ENCODE measurements at places on chromosomes 12 and 14. TPM values are rescaled to one million over a fixed set of nuclear protein-coding genes. Genes with fewer than 3 reads are reported as not detected.

The TOMM20L gene
- 0.37 TPM for total RNA-seq

The GPRC5D gene
- not detected for total RNA-seq

The RTL1 gene
- not detected for total RNA-seq

The KRT77 gene
- total RNA-seq = not detected

The RHEBL1 gene
- 10.1 TPM for total RNA-seq

The ZNF385A gene
- total RNA-seq = 0.77 TPM

The CD69 gene
- 67.1 TPM for total RNA-seq

The UNC119B gene
- 30.5 TPM for total RNA-seq

The RPL10L gene
- total RNA-seq = not detected

The ERO1A gene
- 96.6 TPM for total RNA-seq

The MYH6 gene
- total RNA-seq = not detected

The OR6C2 gene
- not detected for total RNA-seq

The NDUFA12 gene
- total RNA-seq = 149 TPM

The NCKAP5L gene
- total RNA-seq = 5.5 TPM

The EML5 gene
- total RNA-seq = 3.2 TPM

- no peak for DNase-seq
Measured at GRCh38 chr14:35004839-35005238, 22.0 kb downstream of the SRP54 start.

GRCh38 chr14:52399921-52400595 lies 85.9 kb downstream of the PTGER2 start:
- DNase-seq = no peak

- no peak for DNase-seq
Measured at GRCh38 chr12:112870267-112870980, 36.3 kb upstream of the OAS1 start.

GRCh38 chr12:109719123-109720022 lies 5.7 kb downstream of the FAM222A start:
- DNase-seq = no peak

DNA sequence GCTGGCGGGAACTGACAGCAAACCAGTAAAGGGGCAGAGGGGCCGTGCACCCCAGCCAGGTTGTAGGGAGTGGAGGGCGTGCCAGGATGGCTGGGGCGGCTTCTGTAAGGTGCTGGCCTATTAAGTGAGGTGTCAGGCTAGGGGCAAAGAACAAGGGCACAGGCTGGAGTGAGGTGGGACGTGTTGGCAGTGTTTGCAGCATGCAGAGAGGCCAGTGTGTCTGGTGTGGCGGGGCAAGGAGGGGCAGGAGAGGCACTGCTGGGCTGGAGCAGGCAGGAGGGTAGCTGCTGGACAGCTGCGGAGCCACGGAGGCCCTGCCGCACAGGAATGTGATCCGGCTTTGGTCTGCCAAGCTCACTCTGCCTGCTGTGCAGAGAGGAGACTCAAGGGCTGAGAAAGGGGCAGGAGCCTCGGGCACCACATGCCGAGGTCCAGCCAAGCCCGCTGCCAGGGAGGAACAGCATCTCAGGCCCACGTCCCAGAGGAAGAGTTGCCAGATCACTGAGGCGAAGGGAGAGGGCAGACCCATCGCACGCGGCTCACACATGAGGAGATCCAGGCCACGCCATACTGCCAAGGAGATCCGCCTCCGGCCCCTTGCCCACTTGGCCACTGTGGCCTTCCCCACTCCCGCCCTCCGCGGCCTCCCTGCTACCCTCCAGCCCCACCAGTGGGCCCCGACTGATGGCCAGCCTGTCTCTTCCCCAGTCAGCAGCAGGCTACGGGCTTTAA lies 46.8 kb downstream of the AMN start:
- no peak for DNase-seq

- DNase-seq = no peak
Measured at GRCh38 chr12:130288691-130289090, 49.0 kb upstream of the PIWIL1 start.

- no peak for DNase-seq
Measured at GRCh38 chr12:46560089-46560488, 187.5 kb upstream of the SLC38A2 start.

- no peak for DNase-seq
Measured at GRCh38 chr12:52293926-52294325, 2.6 kb upstream of the KRT81 start.

GRCh38 chr12:125053821-125054220 lies 11.4 kb upstream of the AACS start:
- no peak for DNase-seq

- no peak for DNase-seq
Measured at GRCh38 chr14:75092698-75093097, 23.3 kb downstream of the ZC2HC1C start.

DNA sequence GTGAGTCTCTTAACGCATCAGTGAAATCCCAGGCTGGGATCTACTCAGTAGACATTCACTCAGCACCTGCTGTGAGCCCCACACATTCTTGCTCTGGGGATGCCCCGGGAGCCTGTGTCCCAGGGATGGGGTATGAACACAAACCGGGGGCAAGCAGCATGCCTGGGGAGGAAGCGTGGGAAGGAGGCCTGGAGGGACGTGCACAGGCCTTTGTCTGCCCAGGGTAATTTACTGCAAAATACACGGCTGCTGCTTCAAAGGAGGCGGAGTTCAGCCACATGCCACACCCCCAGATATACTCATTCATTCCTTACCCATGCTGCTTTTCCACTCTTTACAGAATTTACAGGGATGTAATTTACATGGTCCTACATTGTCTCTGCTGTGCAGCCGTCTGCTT lies 187.8 kb downstream of the ADGRD1 start:
- DNase-seq = no peak

DNA sequence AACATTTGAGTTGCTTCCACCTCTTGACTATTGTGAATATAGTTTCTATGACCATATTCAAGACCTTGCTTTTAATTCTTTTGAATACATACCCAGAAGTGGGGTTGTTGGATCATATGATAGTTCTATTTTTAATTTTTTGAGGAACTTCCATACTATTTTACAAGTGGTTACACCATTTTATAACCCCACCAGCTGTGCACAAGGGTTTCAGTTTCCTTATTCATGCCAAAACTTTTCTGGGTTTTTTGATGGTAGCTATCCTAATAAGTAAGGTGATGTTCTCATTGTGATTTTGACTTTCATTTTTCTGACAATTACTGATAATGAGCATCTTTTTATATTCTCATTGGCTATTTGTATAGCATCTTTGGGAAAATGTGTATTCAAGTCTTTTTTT lies 109.4 kb upstream of the GARIN2 start:
- no peak for DNase-seq

- no peak for DNase-seq
Measured at GRCh38 chr14:63855281-63855680, 2.5 kb downstream of the SYNE2 start.

- DNase-seq = peak; percentile 61
Measured at GRCh38 chr12:12334367-12335040, 15.5 kb downstream of the MANSC1 start.

DNA sequence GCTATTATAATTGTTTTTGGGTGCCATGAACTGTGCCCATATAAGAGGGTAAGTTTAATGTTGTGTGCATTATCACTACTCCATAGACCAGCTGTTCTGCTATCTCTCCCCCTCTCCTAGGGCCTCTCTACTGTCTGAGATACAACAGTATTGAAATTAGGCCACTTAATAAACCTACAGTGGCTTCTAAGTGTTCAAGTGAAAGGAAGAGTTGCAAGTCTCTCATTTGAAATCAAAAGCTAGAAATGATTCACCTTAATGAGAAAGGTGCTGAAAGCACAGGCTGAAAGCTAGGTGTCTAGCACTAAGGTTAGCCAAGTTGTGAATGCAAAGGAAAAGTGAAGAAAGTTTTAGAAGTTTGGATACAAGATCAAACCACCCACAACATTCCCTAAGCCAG lies 168.0 kb downstream of the SLC16A7 start:
- DNase-seq = no peak

DNA sequence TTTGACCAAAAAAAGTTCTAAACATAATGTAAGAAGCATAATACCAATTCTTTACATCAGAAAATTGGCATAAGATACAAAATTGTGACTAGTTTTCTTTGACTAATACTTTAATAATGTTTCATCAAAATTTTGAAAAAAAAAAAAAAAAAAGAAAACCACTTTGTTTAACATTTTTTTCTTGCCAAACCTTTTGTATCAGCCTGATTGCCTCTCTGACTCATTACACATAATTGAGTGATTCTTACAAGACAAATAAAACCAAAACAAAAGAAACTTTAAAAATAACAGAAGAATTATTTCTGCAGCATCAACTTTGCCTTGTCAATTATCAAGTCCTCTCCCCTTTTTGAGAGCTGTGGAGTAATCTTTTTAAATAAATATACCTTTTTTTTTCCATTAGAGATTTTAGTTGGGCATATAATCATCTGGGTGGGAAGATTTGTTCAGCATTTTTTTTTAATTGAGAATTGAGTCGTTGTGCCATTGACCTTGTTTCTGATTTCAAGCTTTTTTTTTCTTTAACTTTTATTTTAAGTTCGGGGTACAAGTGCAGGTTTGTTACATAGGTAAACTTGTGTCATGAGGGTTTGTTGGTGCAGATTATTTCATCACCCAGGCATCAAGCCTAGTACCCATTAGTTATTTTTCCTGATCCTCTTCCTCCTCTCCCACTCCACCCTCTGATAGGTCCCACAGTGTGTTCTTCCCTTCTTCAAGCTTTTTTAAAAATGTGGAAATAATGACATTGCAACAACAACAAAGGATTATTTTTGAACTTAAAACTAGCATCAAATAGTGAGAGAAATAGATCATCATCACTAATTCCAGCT lies 45.8 kb upstream of the HMGA2 start:
- no peak for DNase-seq

- DNase-seq = peak; percentile 29
Measured at GRCh38 chr14:22882529-22883172, 371 bp upstream of the REM2 start.

DNA sequence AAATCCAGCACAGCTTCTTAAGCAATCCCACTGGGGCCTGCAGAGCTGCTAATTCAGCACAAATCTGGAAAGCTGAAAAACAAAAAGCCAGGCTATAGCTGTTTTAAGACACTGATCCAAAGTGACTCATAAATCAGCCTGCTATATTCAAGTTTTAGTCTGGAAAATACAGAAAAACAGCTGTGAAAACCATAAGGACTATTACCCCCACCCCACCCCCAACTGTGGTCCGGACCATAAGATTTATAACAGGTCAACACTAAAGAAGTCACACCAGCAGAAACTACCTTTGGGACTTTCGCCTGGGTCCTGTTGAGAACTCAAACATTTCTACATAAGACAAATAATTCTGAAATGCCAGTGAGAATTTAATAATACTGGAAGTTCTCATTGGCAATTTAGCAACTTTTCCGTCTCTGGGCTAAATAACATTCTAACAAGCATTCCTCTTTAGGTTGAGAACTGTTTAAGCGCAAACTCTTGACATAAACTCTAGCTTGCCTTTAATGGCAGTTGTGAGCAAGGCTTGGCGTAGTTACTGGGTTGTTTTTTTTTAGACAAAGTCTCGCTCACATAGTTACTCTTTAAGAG lies 3.3 kb downstream of the LRIG3 start:
- DNase-seq = no peak

DNA sequence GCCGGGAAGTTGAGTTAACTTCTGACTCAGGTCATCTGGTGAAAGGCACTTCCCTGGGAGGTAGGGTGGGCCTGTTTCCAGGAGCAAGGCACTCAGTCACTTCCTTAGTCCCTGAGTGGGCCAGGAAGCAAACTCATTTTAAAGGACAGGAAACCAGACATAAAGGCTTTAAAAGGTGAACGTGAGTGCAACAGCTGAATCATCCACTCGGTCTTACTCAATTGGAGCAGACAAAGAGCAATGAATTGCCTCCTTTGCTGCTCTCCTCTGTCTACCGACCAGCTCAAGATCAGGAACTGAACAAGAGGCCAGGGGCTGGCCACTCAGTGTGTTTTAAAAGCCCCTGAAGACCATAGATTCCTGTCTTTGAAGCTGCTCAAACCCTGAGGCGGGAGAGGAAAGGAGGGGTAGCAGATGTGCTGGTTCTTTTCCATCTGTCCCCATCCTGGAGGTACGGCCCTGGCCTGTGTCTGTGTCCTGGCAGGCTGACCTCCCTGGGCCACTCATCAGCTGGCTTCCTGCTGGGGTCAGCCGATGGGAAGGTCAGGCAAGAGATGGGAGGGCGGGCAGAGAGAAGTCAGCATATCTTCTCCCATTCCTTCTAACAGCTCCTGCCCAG lies 148.9 kb downstream of the PPM1H start:
- no peak for DNase-seq

DNA sequence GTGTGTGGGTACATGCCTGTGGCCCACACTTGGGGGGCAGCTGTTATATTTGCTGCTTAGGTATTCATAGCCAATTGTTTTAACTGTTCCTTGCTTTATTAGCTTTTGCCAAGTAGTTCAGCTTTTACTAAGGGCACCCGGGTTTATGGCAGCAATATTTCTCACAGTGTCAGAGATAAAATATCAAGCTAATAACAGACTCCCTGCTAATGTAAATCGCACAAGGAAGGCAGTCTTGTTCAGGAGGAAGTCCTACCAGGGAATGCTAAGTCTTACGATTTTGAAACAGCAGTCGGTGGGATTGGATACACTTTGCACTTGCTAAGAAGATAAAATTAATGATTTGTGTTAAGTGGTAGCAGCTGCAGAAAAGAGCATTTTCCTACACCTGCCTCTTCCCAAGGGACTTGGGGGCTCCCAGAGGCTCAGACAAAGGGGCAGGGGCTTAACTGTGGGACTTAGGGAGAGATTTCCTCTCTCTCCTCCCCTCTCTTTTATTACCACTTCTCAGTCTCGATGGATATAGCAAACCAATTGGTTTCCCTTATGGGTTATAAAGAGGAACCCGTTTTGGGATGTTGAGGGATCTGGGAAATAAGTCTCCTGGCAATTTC lies 175.1 kb downstream of the NRXN3 start:
- no peak for DNase-seq

GRCh38 chr14:65286443-65286842 lies 126.1 kb upstream of the FUT8 start:
- no peak for DNase-seq

DNA sequence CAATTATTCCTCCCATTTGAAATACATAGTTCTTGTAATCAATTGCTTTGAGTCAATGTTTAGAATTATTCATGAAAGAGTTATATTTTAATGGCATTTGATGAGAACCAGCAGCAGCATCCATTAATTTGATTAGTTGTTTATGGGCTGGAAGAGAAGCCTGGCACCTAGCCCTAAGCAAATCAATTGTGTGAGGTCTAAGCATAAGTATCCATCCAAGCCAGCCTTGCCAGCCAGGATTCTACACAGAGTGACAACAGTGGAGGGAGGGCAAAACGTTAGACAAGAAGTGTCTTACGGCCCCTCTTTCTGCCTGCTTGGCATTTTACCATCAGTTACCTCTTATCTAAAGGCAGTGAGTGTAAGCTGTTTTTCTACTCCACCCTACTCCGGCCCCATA lies 478.5 kb downstream of the NELL2 start:
- no peak for DNase-seq

GRCh38 chr14:28879573-28879996 lies 113.0 kb downstream of the FOXG1 start:
- DNase-seq = no peak
